ENCODE measurements at places on chromosomes 1 and 21. TPM values are rescaled to one million over a fixed set of nuclear protein-coding genes. Genes with fewer than 3 reads are reported as not detected.

Gene NECTIN4
- total RNA-seq: 0.20 TPM

Gene ATP5PB
- total RNA-seq: 707 TPM

Gene FAAH
- total RNA-seq: not detected

Gene FGR
- not detected for total RNA-seq

Gene ACKR1
- total RNA-seq: not detected

Gene CD1D
- total RNA-seq: 0.36 TPM

Gene CTPS1
- total RNA-seq: 23.5 TPM

Gene MTHFR
- total RNA-seq: 3.4 TPM

Gene DRAXIN
- total RNA-seq: 0.10 TPM

Gene DYRK1A
- 32.9 TPM for total RNA-seq

Gene SDHB
- 314 TPM for total RNA-seq

Gene ZMYM4
- total RNA-seq: 23.3 TPM
